ENCODE measurements at places on chromosomes 3 and 15. TPM values are rescaled to one million over a fixed set of nuclear protein-coding genes. Genes with fewer than 3 reads are reported as not detected.

GRCh38 chr3:177781686-177782161 lies 584.4 kb upstream of the TBL1XR1 start:
- H3K4me1 ChIP-seq = no peaks in the 10 kb centered on the region
- H3K36me3 ChIP-seq = no peaks in the 10 kb centered on the region
- no peak overlapping the region for H3K27ac ChIP-seq

- H3K4me1 ChIP-seq = no peaks in the 10 kb centered on the region
- DNase-seq = no peak
- H3K27ac ChIP-seq = no peak overlapping the region
- H3K27me3 ChIP-seq = peaks cover 6% of the 10 kb centered on the region
- no peak overlapping the region for H3K4me3 ChIP-seq
These were observed 71.4 kb downstream of the SCN5A start for GRCh38 chr3:38578081-38578475.

DNA sequence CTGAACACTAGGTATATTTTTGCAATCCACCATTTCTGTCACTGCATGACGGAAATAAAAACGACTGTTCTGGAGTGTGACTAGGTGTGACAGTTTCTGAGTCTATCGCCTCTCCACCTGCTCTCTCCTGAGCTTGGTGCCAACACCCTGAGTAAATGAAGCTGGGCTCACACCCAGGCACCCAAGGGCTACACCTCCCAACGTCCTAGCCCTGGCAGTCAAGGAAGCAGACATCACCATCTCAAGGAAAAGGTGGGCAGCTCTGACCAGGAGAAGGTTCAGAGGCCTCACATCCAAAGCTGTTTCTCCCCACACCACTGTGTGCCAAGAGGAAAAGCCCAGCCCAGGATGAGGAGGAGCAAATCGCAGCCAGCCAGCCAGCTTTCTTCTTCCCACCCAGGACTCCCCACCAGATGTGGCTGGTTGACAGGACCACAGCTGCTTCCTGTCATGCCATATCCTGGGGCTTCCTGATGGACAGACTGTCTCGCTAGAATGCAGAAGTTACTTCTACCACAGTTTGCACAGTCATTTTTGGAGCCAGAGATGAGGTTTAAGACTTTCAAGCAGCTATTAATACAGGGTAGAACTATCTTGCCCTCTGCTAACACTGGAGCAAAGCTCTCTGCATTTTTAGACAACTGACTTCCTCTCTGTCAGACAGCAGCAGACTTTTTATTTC lies 3.3 kb downstream of the SCAMP2 start:
- H3K27me3 ChIP-seq = peaks cover 2% of the 10 kb centered on the region
- no peaks in the 10 kb centered on the region for H3K36me3 ChIP-seq
- H3K4me1 ChIP-seq = peaks cover 75% of the 10 kb centered on the region
- DNase-seq = no peak
- no peak overlapping the region for H3K27ac ChIP-seq
- H3K4me3 ChIP-seq = no peak overlapping the region

GRCh38 chr3:94520364-94520763 lies 457.5 kb downstream of the NSUN3 start:
- no peaks in the 10 kb centered on the region for H3K27me3 ChIP-seq
- no peak overlapping the region for H3K4me3 ChIP-seq
- H3K4me1 ChIP-seq = peaks cover 22% of the 10 kb centered on the region
- no peaks in the 10 kb centered on the region for H3K36me3 ChIP-seq
- no peak for DNase-seq
- H3K27ac ChIP-seq = no peak overlapping the region

DNA sequence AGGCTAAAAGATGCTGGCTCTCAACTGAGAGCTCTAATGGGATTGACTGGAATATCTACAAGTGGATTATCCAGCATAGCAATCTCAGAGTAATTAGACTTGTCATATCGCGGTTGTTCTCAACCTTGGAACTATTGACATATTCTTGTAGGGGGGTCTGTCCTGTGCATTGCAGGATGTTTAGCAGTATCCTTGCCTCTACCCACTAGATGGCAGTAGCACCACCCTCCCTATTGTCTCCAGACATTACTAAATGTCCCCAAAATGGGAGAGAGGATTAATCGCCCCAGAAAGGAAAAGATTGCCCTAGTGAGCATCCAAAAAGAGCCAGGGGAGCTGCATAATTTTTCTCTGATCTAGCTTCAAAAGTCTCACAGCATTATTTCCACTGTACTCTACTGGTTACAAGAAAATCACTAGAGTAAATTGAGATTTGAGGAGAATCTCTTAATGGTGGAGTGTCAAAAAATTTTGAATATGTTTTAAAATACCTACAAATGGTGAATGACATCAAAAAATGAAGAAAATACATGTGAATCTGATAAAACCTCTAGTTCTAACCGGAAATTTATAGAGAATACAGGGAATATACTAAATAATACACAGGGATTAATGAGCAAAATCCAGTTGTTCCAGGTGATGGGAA lies 388.2 kb upstream of the AGTR1 start:
- H3K4me1 ChIP-seq = no peaks in the 10 kb centered on the region
- DNase-seq = peak; percentile 46
- H3K27ac ChIP-seq = no peak overlapping the region
- H3K36me3 ChIP-seq = no peaks in the 10 kb centered on the region
- no peak overlapping the region for H3K4me3 ChIP-seq

GRCh38 chr3:98962951-98963350 lies 61.5 kb upstream of the DCBLD2 start:
- no peaks in the 10 kb centered on the region for H3K36me3 ChIP-seq
- DNase-seq = no peak
- no peaks in the 10 kb centered on the region for H3K27me3 ChIP-seq
- H3K27ac ChIP-seq = no peak overlapping the region
- H3K4me1 ChIP-seq = peaks cover 9% of the 10 kb centered on the region

DNA sequence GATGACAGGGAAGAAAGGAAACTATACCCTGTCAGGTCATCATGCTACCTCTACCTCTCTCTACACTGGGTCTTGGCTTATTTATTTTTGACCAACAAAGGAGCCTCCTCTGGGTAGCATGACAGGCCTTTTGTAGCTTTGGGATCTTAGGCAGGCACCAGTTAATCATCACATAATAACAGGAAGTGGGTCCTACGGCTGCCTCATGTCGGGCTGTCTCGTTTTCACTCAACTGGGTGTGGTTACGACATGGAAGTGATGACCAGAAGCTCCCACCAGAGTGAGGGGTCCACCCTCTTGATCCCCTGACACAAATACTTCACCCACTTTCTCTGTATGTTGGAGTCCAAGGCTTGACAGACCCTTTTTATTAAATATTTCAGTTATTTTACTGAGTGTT lies 105.3 kb downstream of the CD47 start:
- no peak overlapping the region for H3K27ac ChIP-seq
- no peaks in the 10 kb centered on the region for H3K36me3 ChIP-seq
- no peaks in the 10 kb centered on the region for H3K27me3 ChIP-seq
- no peaks in the 10 kb centered on the region for H3K4me1 ChIP-seq
- DNase-seq = no peak
- no peak overlapping the region for H3K4me3 ChIP-seq

DNA sequence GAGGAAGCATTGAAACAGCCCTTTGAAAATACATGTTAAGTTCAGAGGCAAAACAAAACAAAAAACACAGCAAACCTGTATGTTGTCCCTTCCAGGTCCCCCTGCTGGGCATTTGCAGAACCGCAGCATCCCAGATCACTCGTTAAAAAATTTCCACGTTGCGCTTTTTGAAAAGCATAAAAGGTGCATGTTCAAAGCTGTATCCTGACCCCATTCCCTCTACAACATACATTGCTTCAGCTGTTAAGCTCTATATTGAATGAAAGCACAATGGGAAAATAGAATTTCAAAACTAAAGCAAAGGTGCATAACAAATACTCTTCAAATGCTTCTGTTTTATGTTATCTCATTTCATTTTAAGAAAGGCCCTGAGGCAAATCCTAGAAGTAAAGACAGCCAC lies 328.3 kb downstream of the THSD4 start:
- H3K4me3 ChIP-seq = no peak overlapping the region
- H3K36me3 ChIP-seq = no peaks in the 10 kb centered on the region
- peaks cover 49% of the 10 kb centered on the region for H3K4me1 ChIP-seq
- no peaks in the 10 kb centered on the region for H3K27me3 ChIP-seq
- H3K27ac ChIP-seq = no peak overlapping the region

DNA sequence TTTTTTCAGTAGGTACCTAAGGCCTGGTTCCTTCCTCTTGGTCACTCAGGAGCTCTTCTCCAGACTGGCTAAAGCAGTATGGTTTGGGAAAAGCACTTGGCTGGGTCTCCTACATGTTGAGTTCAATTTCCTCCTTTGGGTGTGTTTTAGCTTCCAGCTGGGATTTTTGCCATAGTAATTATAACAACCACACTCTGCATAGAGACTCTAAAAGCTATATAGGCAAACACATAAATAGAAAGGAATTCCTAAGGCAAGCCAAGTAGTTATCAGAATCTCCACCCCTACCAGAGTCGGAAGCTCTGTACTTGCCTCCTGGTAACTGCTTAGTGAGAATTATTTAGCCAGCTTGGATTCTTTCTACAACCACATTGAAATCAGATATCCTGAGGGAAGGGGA lies 48.6 kb downstream of the FOXL2 start:
- no peak for DNase-seq
- no peak overlapping the region for H3K4me3 ChIP-seq
- H3K27me3 ChIP-seq = no peaks in the 10 kb centered on the region
- H3K27ac ChIP-seq = no peak overlapping the region

DNA sequence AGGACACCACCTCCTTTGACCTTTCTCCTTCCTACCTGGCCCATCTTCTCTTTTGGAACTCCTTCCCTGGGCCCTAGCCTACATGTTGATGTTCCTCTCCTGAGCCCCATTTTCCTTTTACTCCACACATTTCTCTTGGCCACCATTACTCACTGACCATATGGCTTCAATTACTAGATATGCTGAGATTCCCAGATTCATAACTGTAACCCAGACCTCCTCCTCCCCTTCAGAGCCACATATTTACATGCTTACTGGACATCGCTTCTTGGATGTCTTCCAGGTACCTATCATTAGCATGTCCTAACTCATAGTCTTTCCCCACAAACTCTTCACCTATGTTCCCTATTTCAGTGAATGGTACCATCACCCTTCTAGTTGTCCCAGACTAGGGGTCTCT lies 24.4 kb upstream of the TRIM59 start:
- no peak for DNase-seq
- no peaks in the 10 kb centered on the region for H3K36me3 ChIP-seq
- H3K27me3 ChIP-seq = no peaks in the 10 kb centered on the region
- no peak overlapping the region for H3K4me3 ChIP-seq
- no peaks in the 10 kb centered on the region for H3K4me1 ChIP-seq
- H3K27ac ChIP-seq = no peak overlapping the region

DNA sequence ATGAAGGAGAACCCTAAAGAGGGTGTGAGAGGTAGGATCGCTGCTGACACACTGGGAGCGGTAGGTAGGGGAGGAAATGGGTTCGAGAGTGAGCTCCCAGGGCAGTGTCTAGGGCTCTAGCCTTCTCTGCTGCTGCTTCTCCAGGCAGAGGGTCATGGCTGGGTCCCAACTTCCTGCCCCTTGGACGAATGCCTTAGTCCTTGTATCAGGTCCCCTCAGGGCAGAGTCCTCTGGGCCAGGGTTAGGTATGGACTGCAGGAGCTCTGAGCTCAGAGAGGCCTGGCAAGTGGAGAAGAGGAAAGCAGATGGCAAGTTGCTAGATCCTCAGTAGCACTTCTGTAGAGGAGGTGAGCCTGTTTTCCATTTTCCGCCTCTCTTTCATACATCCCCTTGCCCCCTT lies 2.9 kb downstream of the CORO2B start:
- H3K36me3 ChIP-seq = no peaks in the 10 kb centered on the region
- no peak for DNase-seq
- H3K27me3 ChIP-seq = peaks cover 47% of the 10 kb centered on the region
- no peak overlapping the region for H3K27ac ChIP-seq

DNA sequence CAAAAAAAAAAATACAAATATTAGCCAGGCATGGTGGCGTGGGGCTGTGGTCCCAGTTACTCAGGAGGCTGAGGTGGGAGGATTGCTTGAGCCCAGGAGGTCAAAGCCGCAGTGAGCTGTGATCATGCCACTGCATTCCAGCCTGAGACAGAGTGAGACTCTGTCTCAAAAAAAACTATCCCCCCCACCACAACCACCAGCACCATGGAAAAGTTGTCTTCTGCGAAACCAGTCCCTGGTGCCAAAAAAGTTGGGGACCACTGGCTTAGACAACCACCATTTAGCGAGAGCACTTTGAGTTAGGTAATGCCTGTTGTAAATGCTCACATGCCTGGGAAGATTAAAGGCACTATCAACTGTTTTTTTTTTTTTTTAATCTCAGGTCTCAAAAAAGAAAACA lies 15.4 kb downstream of the ARHGAP31 start:
- H3K36me3 ChIP-seq = no peaks in the 10 kb centered on the region
- no peaks in the 10 kb centered on the region for H3K4me1 ChIP-seq
- no peaks in the 10 kb centered on the region for H3K27me3 ChIP-seq
- H3K4me3 ChIP-seq = no peak overlapping the region
- no peak for DNase-seq
- no peak overlapping the region for H3K27ac ChIP-seq

DNA sequence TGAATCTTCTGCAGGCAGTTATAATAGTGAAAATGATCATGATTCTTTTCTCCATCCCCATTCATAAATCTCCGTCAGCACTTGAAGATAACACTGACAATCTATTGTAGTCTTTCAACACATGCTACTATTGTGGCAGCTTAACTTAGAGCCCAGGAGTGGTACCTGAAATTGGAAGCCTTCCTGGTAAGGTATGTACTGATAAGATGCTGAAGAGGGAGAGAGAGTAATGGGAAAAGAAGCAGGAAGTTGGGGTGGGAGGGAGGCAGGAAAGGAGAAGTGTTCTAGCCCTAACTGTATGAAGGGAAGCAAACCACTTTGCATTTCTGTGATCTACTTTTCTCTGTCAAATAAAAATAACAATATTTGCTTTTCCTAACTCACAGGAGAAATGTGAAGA lies 197.4 kb upstream of the RORA start:
- no peaks in the 10 kb centered on the region for H3K36me3 ChIP-seq
- H3K27me3 ChIP-seq = no peaks in the 10 kb centered on the region
- H3K27ac ChIP-seq = no peak overlapping the region
- DNase-seq = no peak

GXYLT2 gene
- 7.4 TPM for total RNA-seq

SLITRK3 gene
- total RNA-seq = not detected

EMC7 gene
- total RNA-seq = 29.3 TPM

STAC gene
- total RNA-seq = not detected

STARD9 gene
- total RNA-seq = 2.7 TPM

CYP8B1 gene
- 0.90 TPM for total RNA-seq

MPI gene
- total RNA-seq = 36.9 TPM

ITIH1 gene
- 12.3 TPM for total RNA-seq

ISLR gene
- total RNA-seq = not detected

Data from HepG2 (cell line).